Mesothelial cell of epicardium (in vitro differentiated cells): ENCODE measurements at places on chromosomes 11 and 22.

DNA sequence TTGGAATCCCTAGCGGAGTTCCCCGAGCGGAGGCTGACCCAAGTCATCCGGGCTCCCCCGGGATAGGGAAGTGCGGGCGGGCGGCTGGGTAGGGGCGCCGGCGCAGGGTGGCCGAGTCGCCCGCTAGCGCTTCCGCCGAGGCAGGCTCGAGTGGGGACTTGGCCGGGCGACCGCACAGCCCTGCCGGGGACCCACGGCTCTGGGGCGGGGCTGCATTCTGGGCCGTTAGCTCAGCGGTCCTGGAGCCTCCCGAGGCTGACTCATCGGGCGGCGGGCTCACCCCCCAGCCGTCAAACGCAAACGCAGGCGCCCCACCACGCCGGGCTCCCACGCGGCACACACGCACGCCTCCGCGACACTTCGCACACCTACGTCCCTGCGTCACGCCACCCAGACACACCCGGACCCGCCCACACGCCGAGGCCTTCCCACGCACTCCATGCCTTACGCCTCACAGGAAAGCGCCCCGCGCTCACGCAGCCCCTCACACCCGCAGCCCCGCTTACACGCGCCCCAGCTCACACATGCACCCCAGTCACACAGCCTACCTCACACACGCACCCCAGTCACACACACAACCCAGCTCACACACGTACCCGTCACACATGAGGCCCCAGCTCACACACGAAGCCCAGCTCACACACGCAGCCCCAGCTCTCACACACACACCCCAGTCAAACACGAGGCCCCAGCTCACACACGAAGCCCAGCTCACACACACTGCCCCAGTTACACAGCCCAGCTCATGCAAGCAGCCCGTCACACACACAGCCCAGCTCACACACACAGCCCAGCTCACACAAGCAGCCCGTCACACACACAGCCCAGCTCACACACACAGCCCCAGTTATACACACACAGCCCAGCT is 1.2 kb downstream of the PHLDB1 start:
- DNase-seq, result peak; percentile 62

DNA sequence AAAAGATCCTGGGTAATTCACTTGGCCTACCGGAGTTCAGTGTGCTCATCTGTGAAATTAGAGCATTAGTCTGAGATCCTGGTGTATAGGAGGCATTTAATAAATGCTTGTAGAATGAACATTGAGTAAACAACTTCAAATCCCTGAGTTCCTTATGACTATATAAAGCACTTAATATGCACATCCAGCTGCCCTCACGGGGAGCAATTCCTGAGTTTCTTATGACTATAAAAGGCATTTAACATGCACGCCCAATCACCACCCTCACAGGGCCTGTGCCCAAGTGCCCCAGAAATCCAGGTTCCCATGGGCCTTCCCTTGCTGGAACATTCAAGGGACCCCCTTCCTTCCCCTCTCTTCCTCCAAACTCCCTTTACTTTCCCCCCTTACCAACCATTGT is 13.6 kb downstream of the DRD2 start:
- no peak for DNase-seq

DNA sequence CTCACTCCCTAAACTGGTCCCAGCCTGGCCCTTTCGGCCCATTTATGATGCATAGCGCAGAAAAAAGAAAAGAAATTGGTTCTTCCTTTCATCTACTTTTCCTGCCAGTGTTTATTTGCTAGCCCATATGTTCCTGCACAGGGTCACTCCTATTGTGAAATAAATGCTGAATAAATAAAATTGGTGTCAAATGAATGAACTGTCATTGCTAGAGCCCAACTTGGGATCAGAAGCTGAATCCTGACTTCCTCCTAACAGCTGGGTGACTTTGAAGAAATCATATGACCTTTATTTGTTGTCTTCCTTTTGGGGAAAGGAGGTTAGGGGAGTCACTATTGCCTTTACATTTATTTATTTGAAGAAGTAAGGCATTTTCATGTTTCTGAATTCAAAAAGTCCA is 92.0 kb downstream of the PRR5L start:
- no peak for DNase-seq

GRCh38 chr11:19713196-19714021 is 772 bp downstream of the NAV2 start:
- no peak for DNase-seq

- DNase-seq, result no peak
These were observed 195 bp upstream of the CREB3L1 start for GRCh38 chr11:46277313-46277621.

DNA sequence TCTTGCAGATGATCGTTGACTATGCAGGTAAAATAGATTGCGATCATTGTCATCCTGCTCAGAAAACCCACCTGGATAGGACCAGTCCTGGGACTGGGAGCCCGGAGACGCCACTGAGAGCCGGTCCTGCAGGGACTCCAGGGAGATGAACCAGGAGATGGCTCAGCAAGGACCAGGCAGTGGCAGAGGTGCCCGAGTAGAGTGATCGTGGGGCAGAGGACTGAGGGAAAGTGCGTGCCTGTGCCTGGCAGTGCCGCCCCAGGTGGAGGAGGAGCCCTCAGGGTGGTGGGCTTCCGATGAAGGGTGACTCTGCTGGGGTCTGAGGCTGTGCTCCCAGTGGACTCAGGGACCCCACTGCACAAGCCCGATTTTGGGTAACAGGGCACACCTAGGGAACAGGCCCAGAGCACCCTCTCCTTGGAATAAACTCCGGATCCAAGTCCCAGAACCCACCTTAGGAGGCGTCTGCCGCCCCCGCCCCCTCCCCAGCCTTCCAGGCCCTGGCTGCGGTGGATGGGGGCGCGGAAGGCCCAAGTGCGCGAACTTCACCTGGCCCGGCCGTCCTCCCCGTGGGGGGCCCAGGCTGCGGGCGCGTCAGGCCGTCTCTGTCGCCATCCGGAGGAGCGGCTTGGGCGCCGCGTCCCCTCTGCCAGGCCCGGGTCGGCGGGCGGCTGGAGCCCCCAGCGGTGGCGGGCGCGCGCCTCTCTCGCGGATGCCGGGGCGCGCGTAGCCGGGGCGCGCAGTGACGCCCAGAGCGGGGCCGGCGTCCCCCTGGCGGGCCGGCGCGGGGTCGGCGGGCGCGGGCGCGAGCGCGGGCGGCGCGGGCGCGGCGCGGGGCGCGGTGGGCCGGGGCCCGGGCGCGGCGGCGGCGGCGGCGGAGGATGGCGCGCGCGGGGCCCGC is 1338.8 kb downstream of the BRD1 start:
- DNase-seq, result no peak

- DNase-seq, result no peak
These were observed 517.3 kb downstream of the TBC1D22A start for GRCh38 chr22:47279746-47280145.

DNA sequence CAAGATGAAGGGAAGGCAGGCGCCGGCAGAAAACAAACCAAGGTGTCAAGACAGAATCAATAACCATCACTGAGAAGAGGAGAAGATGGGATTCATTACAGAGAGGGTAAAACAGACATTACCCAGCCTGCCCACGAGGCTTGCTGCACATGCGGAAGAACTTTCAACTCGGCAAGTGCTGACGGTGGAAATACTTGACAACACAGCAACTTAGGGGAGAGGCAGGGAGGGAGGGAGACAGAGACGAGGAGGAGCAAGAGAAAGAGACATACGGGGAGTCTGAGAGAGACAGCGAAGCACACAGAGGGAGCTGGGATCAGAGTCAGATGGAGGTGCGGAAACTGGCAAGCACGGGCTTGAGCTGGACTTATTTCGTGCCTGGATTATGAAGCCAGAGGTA is 129.3 kb upstream of the NECTIN1 start:
- DNase-seq, result no peak

GRCh38 chr11:25769287-25769686 is 562.6 kb upstream of the ANO3 start:
- DNase-seq, result no peak

DNA sequence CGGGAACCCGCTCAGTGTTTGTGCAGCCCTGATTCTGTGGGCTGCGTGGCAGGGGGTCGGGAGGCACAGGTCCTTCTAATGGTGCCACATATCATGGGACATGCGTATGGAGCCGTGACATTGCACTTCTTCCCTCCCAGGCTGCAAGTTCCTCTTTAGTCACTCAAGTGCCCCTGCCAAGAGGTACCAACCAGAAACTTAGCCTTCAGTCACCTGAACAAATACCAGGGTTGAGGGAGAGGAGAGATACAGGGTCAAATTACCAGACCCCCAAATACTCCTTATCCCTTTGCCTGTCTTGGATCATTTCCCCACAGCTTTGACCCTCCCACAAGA is 209.1 kb downstream of the BUD13 start:
- DNase-seq, result no peak

DNA sequence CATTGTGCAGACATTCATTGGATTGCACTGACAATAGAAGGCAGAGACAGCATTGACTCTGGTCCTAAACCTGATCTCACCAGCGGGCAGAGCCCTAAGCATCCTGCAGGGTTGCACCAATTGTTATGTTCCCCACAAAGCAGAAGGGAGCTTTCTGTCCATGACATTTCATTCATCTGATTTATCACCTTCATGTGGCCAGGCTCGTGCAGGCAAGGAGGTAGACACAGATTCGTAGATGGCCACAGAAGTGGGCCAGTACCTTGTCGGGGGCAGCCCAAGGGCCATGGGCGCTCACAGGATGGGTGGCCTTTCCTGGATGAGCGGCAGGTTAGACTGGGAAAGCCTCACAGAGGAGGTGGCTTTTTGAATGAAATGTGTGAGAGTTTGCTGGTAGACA is 2.9 kb downstream of the TSKU start:
- DNase-seq, result no peak

DNA sequence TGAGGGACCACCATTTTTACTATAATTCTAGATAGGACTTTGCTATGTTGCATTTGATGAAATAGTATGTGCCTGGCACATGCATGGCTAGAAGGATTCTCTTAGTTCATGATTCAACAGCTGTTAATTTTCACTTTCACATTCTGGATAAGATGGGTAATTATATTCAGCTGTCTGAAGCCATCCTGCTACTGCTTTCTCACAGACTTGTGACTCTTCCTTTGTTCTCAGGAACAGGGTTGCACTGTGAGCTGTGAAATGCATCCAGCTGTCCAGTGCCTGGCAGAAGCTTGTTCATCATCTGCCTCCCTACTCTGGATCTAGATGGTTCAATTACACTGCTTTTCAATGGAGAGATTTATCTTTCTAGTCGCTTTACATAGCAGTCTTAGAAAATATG is 610.1 kb upstream of the ANO5 start:
- no peak for DNase-seq

DNA sequence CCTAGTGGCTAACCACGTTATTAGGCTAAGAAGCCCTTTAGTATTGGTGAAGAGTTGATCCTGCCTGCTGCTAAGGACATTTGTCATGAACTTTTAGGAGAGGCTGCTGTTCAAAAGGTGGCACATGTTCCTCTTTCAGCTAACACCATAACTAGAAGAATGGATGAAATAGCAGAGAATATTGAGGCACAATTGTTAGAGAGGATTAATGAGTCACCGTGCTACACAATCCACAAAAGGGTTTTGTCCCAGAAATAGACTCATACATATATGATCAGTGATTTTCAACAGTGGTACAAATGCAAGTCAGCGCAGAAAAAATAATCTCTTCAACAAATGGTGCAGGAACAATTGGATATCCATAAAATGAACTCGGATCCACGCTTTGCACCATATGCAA is 7.0 kb upstream of the MSANTD2 start:
- no peak for DNase-seq

DNA sequence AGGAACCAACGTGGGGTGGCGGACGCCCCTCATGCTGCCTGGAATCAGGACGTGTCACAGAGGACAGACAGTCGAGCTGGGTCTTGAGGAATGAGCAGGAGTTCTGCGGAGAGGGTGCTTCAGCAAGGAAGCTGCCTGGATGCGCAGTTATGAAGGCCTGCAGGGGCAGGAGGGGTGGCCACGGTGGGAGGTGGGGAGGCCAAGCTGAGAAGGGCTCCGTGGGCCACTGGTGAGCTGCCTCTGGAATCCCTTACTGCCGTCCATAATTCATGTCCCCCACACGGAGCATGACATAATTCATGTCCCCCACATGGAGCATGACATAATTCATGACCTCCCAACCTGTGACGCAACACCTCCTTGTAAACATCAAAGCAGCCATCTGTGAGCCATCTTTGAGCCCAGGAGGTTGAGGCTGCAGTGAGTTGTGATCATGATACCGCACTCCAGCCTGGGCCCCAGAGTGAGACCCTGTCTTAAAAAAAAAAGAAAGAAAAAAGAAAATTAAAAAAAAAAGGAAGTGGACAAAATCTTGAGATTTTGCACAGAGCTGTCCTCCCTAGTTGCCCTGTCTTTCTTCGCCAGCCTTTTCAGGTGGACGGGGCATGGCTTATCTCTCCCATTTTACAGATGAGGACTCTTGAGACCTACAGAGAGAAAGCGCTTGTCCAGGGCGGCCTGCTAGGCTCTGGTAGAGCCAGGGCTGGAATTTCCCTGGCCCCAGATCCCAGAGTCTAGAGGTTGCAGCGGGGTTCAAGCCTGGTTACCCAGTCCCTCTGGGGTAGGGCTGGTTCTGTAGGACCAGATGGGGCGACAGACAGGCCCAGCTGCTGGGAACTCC is 24.3 kb upstream of the PICK1 start:
- no peak for DNase-seq

DNA sequence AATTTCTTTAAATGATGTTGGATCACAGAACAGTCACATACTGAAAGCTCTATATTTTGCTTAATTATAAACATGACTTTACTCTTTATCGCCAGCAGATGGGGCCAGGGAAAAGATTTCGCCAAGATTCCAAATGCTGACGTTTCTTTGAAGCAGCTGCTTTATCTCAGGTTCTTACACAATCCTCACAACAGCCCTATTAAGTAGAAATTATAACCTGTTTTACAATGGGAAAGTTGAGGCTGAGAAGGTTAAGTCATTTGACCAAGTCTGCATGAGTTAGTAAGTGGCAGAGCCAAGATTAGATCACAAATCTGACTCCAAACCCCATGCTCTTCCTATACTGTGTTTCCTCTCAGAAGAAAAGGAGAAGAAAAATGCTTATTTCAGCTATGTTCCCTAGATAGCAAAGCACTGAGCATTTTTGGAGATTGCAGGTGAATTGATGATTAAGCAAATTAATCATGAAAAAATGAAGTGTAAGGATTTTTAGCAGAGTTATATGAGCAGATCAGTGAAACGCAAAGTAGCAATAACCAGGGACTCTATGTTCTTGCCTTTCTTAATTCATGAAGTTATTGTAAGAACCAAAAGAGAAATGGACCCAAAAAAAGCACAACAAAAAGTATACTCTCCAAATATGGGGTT is 79.0 kb downstream of the AASDHPPT start:
- DNase-seq, result no peak

DNA sequence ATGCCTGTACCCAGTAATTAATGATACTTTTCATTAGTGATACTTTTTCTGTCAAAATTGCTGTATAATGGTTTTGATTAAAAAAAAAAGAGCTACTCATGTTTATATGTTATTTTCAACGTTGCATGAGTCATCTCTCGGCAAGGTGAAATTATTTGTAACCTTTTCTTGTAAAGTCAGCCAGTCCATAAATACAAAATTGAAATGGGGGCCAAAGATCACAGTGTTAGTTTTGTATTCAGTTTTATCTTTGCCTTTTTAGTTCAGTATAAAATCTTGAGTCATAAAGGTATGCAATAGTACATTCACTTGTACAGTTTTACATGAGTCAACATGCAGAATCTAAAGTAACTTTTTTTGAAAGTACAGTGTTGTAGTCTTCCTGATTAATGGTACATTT is 4.3 kb downstream of the ARHGEF12 start:
- DNase-seq, result no peak
